AG04449 (cell line): ENCODE measurements at places on chromosomes 11 and 22.

DNA sequence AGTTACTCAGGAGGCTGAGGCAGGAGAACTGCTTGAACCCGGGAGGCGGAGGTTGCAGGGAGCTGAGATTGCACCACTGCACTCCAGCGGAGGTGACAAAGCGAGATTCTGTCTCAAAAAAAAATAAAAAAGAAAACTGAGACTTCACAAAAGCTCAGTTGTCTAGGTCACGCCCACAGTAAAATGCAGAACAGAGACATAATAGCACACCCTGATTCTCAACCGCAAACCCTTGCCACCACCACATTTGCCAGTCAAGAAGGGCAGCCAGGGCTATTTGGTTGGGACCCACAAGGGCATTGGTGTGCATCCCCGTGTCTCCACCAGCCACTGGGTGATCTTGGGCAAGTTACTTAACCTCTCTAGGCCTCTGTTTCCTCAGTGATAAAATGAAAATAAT, 25.4 kb downstream of the CREB3L1 start:
- no peak for DNase-seq

- DNase-seq: no peak
These were observed 272.7 kb upstream of the CADM1 start for GRCh38 chr11:115776916-115777315.

GRCh38 chr11:33887886-33888285, 4.0 kb downstream of the LMO2 start:
- no peak for DNase-seq

- peak; percentile 72 for DNase-seq
These were observed 28.9 kb downstream of the MICAL2 start for GRCh38 chr11:12139144-12139881.

- no peak for DNase-seq
These were observed 62.1 kb upstream of the AMOTL1 start for GRCh38 chr11:94705891-94706615.

GRCh38 chr11:122421702-122422101, 233.8 kb upstream of the UBASH3B start:
- no peak for DNase-seq

DNA sequence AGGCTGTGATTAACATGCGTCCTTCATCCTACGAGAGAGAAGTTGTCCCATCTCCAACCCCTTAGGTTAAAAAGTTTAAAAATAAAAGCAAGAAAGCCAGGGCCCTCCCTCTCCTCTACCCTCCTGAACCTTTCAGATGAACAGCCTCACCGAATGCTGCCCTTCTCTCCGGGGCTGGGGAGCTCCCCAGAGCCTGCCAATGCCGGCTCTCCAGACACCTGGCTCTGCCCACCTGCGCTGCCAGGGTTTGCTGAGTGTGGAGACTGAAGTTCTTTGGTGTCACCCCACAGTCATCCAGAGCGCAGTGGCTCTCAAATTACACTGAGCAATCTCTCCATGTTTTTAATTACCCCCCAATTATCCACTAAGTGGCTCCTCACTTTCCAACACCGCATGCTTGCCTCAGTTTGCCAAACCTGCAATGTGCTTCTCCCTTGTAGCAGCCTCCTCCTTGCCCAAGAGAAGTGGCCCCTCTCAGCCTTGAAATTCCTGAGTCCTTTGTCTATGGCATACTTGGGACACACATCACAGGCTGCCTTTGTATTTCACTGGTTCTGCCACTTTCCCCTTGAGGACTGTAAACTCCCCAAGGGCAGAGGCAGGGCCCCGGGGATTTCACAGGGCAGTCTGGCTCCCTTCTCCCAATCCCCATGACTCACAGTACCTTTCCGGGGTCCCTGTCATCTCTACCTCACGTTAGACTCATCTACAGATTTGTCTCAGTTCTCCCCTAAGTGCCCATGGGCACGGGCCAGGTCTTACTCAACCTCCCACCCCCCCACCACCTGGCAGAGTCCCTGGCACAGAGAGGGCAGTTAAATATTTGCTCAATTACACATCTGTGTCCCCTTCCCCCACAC, 2.0 kb downstream of the MYH9 start:
- no peak for DNase-seq

DNA sequence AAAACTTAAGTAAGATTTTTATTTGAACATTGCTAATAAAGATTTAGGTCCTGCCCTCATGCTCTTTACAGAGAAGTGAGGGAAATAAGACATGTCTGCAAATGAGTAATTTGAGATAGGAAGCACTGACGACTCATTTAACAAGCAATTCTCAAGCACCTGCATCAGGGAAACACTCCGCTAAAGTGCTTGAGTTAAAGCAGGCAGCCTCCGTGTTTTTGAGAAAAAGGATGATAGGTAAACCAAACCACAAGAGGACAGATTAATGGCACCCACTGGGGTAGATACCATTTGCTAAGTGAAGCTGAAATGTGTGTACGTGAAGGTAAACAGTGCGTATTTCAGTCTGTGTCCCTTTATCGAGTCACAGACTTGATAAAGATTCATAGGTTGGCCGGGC, 184.6 kb upstream of the CARD18 start:
- DNase-seq: no peak

- no peak for DNase-seq
These were observed 28.6 kb upstream of the YPEL1 start for GRCh38 chr22:21764038-21764804.

DNA sequence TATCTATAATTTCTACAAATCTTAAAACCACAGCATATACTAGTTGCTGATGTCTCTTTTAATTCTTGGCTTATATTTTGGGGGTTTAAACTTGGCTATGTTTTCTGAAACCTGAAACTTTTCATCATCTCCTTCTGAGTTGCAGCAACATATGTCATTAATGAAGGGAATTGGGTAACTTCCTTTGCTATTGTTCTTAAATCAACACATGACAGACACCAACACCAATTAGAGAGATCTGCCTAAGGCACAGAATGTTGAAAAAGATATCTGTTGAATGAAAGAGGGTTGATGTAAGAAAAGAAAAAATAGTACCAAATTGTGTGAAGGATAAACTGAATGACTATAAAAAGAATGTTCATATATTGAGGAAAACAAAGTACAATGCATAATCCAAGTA, 10.3 kb upstream of the GAS2 start:
- no peak for DNase-seq

DNA sequence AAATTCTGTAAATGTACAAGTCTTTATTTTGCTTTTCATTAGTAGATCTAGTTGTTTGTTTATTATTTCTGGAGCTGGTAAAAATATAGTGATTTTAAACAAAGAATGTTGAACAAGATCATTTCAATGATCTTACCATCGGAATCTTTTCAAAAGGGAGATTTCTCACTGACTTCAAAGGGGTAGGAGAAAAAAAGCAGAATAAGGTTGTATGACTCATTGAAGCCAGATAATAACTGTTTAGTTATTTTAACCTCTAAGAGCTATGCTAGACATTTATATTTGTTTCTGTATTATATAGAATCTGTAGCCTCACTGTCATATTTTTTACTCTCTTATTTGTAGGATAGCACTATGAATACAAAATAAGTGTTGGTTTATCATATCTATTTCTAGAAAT, 8.1 kb upstream of the PDE3B start:
- DNase-seq: no peak

GRCh38 chr11:114075891-114076441, 16.5 kb downstream of the ZBTB16 start:
- DNase-seq: no peak

- DNase-seq: no peak
These were observed 7.5 kb downstream of the ASCC2 start for GRCh38 chr22:29830585-29830984.

- no peak for DNase-seq
These were observed 28.3 kb downstream of the LARGE1 start for GRCh38 chr22:33891992-33892391.
